H54 (cell line): ENCODE measurements at places on chromosomes 5 and 9.

- DNase-seq, result peak; percentile 63
Measured at GRCh38 chr9:5838884-5839571, 6.1 kb upstream of the ERMP1 start.

GRCh38 chr5:2238732-2239131 is 356.0 kb upstream of the IRX4 start:
- DNase-seq, result no peak

DNA sequence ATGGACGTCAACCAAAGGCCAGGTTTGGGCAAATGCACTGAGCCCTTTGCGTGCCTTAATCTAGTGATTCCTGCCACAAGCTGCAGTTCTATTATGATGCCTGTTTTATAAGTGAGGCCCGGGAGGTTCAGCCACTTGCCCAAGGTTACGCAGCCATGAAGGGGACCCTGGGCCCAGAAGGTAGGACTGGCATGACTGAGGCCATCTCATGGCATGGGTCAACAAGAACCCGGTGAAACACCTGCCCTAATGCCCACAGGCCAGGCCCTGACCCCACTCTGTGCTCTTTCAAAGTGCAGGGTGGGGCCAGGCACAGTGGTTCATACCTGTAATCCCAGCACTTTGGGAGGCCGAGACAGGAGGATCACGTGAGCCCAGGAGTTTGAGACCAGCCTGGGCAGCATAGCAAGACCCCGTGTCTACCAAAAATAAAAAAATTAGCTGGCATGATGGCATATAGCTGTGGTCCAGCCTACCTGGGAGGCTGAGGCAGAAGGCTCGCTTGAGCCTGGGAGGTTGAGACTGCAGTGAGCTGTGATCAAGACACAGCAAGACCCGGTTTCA is 8.6 kb downstream of the NINJ1 start:
- DNase-seq, result no peak

GRCh38 chr5:157166214-157167213 is at the start of gene GARIN3:
Gene GARIN3, minus strand, starts transcription at chr5:157166264. Its CDS starts 96 bp downstream, at chr5:157166168.
- no peak for DNase-seq

- DNase-seq, result peak; percentile 75
Measured at GRCh38 chr9:136225748-136226679, 19.6 kb downstream of the QSOX2 start.

DNA sequence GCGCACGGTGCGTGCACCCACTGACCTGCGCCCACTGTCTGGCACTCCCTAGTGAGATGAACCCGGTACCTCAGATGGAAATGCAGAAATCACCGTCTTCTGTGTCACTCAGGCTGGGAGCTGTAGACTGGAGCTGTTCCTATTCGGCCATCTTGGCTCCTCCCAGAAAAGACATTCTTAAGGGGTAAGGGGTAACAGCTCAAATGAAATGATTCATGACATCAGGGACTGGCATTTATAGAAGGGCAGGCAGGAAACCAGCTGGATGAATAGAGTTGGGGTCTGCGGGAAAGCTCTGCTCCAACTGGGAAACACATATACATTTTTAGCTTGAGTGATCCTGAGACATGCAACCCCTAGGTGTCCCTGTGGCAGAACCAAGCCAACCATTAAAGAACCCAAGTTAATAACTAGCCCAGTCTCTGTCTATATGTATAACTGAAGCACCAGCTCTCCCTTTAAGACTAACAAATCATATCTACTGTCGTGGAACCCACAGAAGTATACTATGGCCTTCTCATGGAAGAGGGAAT is 119.3 kb downstream of the LMNB1 start:
- no peak for DNase-seq

DNA sequence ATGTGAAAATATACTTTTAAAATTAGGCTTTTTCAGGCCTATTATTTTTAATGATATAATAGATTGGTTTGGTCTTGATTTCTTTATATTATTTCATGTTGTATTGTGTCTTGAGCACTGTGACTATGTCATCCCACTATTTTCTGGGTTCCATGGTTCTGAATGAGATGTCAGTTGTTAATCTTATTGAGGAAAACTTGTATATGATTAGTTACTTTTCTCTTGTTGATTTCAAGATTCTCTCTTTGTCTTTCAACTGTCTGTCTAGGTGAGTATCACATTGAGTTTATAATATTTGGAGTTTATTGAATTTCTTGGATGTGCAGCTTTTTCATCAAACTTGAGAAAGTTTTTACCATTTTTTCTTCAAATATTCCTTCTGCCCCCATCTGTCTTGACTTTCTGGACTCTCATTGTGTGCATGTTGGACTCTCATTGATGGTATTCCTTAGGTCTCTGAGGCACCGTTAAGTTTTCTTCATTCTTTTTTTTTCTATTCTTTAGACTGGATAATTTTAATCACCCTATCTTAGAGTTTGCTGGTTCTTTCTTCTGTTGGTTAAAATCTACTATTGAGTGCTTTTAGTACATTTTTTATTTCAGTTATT is 175.8 kb downstream of the TMEM167A start:
- DNase-seq, result no peak
